Heart left ventricle (tissue), 16 donors: ENCODE measurements at places on chromosomes 4 and X. TPM values are rescaled to one million over a fixed set of nuclear protein-coding genes. Genes with fewer than 3 reads are reported as not detected.

DNA sequence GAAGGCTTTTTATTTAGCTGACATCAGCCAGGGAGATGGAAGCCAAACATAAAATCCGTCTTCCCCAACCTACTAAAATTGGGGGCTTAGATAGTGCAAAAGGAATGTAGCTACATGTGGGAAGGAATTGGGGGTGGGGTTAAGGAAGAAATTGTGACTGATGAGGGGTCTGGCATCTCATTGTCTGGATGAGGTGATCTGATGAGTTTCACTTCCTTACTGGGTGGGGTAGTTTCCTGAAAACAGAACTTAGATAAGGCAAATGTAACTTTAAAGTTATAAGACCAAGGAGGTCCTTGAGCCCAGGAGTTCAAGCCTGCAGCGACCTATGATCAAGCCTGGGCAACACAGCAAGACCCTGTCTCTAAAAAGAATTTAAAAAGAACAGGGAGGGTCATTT is 105.5 kb upstream of the NEIL3 start:
- no peak for DNase-seq

The SLITRK2 gene
- total RNA-seq: 0.38 TPM

The SOWAHB gene
- total RNA-seq: 0.21 TPM

The MAGED1 gene
- 71.9 TPM for total RNA-seq
